ENCODE measurements at places on chromosomes 4 and X. TPM values are rescaled to one million over a fixed set of nuclear protein-coding genes. Genes with fewer than 3 reads are reported as not detected.

Gene CYTL1
- 0.36 TPM for total RNA-seq

Gene TRIM61
- 3.8 TPM for total RNA-seq

Gene CFAP99
- under 0.01 TPM for total RNA-seq

Gene CFAP47
- total RNA-seq: not detected

Gene EMCN
- total RNA-seq: not detected

Gene SNCA
- total RNA-seq: 0.29 TPM

Gene GYPE
- 0.29 TPM for total RNA-seq

Gene EGF
- 0.36 TPM for total RNA-seq

Gene F11
- total RNA-seq: not detected

DNA sequence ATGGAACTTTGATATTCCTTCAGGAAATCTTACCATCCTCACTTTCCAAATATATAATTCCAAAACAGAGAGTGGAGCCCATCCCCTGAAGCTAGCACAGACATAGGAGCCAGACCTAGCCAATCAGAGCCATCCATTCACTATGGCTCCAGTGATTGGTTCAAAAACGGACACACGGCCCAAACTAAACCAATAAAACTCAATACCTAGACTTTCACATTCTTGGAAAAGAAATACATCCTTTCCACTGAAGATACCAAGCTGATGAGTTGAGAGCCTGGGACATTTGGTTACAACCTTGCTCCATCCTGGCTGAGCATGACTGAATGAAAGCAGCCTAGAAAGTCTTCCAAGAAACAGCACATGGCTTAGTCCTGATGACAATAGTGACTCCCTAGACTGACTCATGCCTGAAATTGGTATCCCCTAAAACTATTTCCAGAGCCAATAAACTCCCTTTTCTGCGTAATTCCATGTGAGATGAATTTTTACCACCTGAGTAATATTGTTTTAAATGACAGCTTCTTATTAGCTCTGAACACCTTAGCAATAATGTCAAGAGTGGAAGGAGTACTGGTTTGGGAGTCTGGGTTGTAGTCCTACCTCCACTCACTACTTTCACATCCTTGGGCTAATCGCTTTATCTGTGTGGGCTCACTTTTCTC, 189.6 kb upstream of the LNX1 start:
- H3K4me1 ChIP-seq: peaks cover 33% of the 10 kb centered on the region
- H3K36me3 ChIP-seq: no peaks in the 10 kb centered on the region
- DNase-seq: no peak
- H3K27me3 ChIP-seq: no peaks in the 10 kb centered on the region
- H3K4me3 ChIP-seq: no peak overlapping the region

DNA sequence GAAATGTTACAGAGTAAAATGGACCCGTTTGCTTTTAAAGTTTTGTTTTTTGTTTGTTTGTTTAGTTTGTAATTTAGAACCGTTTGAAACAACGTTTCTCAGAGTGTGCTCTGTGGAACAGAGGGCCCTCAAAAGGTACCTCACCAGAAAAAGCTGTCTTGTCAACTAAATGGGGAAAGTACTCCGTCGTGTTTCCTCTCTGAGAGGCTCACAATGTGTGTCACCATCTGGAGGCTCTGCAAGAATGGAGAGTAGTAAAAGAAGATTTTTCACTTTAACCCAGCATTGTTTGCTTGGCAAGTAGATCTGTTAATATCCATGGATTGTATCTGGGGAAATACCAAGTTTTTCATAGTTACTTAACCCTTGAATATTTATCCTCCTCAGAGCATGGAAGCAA, 1.5 kb upstream of the ENPEP start:
- peaks cover 14% of the 10 kb centered on the region for H3K4me1 ChIP-seq
- H3K27ac ChIP-seq: no peak overlapping the region
- no peak for DNase-seq
- no peak overlapping the region for H3K4me3 ChIP-seq

- no peak overlapping the region for H3K27ac ChIP-seq
- no peaks in the 10 kb centered on the region for H3K27me3 ChIP-seq
- peaks cover 30% of the 10 kb centered on the region for H3K4me1 ChIP-seq
- H3K4me3 ChIP-seq: no peak overlapping the region
- no peak for DNase-seq
These were observed 123.3 kb downstream of the NFKB1 start for GRCh38 chr4:102624505-102624904.

- H3K4me3 ChIP-seq: no peak overlapping the region
These were observed 1415.6 kb upstream of the PCDH7 start for GRCh38 chr4:29304595-29304994.

- H3K4me3 ChIP-seq: no peak overlapping the region
- H3K27me3 ChIP-seq: no peaks in the 10 kb centered on the region
- H3K4me1 ChIP-seq: no peaks in the 10 kb centered on the region
- no peaks in the 10 kb centered on the region for H3K36me3 ChIP-seq
- DNase-seq: no peak
These were observed 50.3 kb downstream of the FTHL17 start for GRCh38 chrX:31021537-31021936.

GRCh38 chr4:122716825-122717448, 15.6 kb upstream of the BBS12 start:
- no peaks in the 10 kb centered on the region for H3K4me1 ChIP-seq
- peak; percentile 90 for DNase-seq
- H3K36me3 ChIP-seq: no peaks in the 10 kb centered on the region
- no peak overlapping the region for H3K27ac ChIP-seq
- no peak overlapping the region for H3K4me3 ChIP-seq

- no peaks in the 10 kb centered on the region for H3K27me3 ChIP-seq
- H3K4me3 ChIP-seq: no peak overlapping the region
- H3K4me1 ChIP-seq: peaks cover 4% of the 10 kb centered on the region
- DNase-seq: no peak
These were observed 262.7 kb upstream of the ETNPPL start for GRCh38 chr4:109025471-109026076.

- H3K4me1 ChIP-seq: peaks cover 3% of the 10 kb centered on the region
- no peaks in the 10 kb centered on the region for H3K27me3 ChIP-seq
- no peaks in the 10 kb centered on the region for H3K36me3 ChIP-seq
- no peak overlapping the region for H3K4me3 ChIP-seq
These were observed 287.1 kb downstream of the ANK2 start for GRCh38 chr4:113336556-113336955.

- no peaks in the 10 kb centered on the region for H3K36me3 ChIP-seq
- no peak overlapping the region for H3K27ac ChIP-seq
- no peak overlapping the region for H3K4me3 ChIP-seq
- no peaks in the 10 kb centered on the region for H3K4me1 ChIP-seq
These were observed 8.4 kb downstream of the TNMD start for GRCh38 chrX:100593126-100593525.

DNA sequence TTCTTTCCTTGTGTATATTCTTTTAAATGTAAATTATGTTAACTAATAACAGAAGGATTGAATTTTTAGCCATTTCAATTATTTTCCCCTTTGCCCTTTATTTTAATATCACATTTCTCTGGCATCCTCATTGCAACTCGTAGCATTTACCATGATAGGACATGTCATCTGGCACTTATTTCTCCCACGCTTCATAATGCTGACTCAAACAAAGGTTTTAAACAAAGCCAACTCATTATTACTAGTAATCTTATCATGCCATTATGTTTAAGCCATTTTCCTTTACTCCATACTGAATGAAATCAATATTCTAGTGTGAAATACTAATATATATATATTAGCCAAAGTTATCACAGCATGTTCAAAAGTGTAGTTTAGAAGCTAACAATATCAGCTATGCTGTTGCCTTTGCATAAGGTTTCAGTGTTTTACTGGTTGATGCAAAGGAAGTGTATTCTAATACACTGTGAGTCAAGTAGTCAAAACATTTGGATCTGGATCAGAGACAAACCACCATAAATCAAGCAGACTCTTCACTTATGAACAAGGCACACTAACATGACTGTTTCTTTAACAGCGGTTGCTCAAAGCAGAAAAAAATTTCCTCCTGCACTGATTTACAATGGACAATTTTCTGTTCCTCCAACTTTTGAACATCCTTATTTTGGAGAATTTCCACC, 281.6 kb downstream of the SLC7A11 start:
- peak overlapping the region; percentile 70 for H3K27ac ChIP-seq
- DNase-seq: no peak
- H3K4me3 ChIP-seq: peak overlapping the region; percentile 22

DNA sequence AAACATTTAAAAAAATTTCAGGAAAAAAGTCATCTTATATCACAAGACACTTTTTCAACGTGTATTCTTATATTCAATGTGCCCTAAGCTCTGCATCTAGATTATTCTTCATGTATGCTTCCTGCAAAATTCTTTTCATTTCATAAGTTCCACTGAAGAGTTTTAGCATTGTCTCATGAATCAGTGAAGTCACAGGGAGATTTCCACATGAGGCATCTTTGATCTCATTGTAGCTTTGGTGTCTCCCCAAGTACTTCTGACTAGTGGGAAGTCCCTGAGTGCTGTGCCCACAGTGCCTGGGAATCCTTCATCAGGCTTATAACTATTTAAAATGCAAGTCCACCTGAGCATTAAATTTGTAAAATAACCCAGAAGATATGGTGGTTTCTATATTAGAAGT, 123.8 kb downstream of the MAD2L1 start:
- H3K36me3 ChIP-seq: no peaks in the 10 kb centered on the region
- peaks cover 17% of the 10 kb centered on the region for H3K4me1 ChIP-seq
- H3K27me3 ChIP-seq: no peaks in the 10 kb centered on the region
- DNase-seq: no peak

- peaks cover 4% of the 10 kb centered on the region for H3K27me3 ChIP-seq
- no peak overlapping the region for H3K27ac ChIP-seq
- H3K4me3 ChIP-seq: no peak overlapping the region
These were observed 139.7 kb downstream of the RBM47 start for GRCh38 chr4:40489961-40490360.

GRCh38 chr4:36056136-36056535, 188.2 kb downstream of the ARAP2 start:
- H3K27ac ChIP-seq: no peak overlapping the region
- H3K4me1 ChIP-seq: no peaks in the 10 kb centered on the region
- DNase-seq: no peak
- H3K4me3 ChIP-seq: no peak overlapping the region

GRCh38 chr4:152815078-152815477, 35.3 kb downstream of the ARFIP1 start:
- no peak overlapping the region for H3K27ac ChIP-seq
- H3K4me3 ChIP-seq: no peak overlapping the region
- no peak for DNase-seq
- H3K4me1 ChIP-seq: no peaks in the 10 kb centered on the region
- H3K36me3 ChIP-seq: no peaks in the 10 kb centered on the region
- no peaks in the 10 kb centered on the region for H3K27me3 ChIP-seq
